Common myeloid progenitor, CD34-positive (primary cell): ENCODE measurements at places on chromosomes 13 and 19.

- no peak for DNase-seq
These were observed 1082.0 kb downstream of the OLFM4 start for GRCh38 chr13:54110597-54110996.

DNA sequence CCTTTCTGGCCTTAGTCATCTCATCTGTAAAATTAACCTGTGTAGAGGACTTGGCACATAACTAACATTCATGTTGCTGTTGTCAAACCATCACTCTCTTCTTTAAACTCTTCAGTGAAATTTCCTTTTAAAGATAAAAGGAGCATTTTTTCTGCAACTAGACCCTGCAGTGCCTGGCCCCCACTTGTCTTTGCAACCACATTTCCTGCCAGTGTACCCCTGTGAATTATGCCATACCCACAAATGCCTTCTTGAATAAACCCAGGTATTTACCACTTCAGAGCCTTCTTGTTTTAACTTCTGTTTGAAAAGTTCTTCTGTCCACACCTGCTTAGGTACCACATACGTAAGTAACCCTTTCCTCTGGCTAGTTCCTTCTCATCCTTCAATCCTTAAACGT lies 118.8 kb downstream of the CDK8 start:
- no peak for DNase-seq

DNA sequence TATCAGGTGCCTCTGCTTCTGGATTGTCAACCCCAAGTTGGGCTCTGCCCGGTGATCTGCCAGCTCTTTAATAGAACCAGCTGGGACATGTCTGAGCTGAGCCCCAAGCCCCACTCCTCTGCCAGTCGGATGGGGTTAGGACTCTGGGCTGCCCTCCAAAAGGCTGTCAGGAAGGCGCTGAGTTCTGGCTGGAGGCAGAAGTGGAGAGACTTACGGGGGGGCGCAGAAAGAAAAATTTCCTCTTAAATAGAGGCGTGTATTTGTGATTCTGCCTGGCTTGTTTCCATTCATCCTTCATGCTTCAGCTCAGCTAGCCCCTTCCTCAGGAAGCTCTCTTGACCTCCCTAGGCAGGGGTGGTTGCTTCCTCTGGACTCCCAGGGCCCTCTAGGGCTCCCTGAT lies 985 bp upstream of the KCNK6 start:
- peak; percentile 38 for DNase-seq

DNA sequence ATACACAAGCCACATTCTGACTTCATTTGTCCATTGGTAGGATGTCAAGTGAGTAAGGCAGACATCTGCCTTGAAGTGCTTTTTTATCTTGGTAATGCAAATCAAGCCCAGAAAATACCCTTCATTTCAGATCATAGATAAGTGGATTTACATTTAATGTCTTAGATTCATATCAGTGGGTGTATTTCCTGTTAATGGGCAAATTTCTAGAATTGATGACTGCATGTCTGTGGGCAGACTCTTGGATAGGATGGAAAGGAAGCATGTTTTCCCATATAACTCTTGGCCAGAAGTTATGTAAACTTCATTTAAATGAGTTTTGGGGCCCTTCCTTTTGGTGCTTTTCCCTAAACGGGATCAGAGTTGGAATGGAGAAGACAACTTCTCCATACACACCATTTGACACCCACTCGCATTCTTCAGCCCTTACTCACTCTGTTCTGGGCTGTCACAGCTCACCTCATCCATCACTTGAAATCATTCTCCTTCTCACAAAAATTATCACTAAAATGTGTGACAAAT lies 154.6 kb downstream of the FLT1 start:
- DNase-seq = no peak

DNA sequence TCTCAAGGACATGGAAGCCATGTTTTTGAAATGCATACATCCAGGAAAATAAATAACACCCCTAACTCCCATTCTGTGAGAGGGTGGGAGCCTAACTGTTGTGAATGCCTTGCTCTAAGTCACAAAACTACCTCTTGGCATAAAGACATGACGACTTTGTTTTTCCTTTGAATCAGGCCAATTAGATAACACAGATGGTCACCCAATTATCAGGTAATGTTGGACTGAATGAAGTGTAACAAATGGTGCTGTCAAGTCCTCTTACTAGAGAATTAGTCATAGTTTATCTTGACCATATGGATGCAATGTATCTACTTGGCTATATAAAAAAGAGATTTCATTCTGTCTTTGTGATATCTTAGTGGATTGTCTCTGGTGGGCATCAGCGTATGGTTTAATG lies 553.6 kb upstream of the ATXN8OS start:
- DNase-seq = no peak

- DNase-seq = no peak
These were observed 16.0 kb upstream of the QTRT1 start for GRCh38 chr19:10685210-10685609.

DNA sequence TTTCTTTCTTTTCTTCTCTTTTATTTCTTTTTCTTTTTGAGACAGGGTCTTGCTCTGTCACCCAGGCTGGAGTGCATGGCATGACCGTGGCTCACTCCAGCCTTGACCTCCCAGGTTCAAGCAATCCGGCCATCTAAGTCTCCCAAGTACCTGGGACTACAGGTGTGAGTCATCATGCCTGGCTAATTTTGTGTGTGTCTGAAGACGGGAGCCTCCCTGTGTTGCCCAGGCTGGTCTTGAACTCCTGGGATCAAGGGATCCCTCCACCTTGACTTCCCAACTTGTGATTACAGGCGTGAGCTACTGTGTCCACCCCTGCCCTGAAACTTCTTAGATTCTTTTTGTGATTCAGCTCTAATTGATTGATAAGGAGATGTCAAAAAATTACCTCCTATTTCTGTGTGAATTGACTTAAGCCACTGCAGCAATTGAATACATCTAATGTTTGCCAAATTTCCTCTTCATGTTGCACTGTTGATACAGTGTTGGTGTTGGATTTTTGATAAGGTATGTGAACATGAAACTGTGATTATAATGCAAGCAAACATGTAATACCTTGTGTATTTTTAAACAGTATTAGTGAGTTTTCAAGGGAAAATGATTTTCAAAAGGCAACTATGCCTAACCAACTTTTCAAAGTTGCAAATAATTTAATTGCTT lies 22.6 kb downstream of the KLF5 start:
- DNase-seq = no peak

DNA sequence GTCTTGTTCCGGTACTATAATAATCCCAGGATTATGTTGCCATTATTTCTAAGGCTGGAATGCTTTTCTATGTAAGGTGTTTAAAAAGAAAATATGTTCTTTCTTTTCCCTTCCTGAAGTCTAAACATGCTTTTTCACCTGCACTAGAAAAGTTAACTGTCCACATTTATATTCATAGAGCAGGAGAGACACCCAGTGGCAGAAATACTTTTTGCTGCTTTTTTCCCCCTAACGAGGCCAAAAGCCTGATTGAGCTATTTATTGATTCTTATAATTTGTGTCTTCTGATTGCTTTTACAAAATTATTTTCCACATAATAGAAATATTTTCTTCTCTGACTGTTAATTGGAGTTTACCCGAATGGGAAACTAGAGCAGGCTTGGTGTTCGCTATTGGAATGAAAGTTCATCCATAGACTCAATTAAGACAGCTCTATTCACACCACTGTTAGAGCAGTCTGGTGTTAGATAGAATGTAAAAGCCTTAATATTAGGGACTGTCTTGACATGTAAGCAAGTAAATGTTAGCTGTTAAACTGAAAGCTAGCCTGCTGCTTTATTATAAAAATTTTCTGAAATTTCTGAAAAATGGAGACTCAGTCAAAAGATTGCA lies 15.8 kb downstream of the GPR180 start:
- DNase-seq = peak; percentile 43

- no peak for DNase-seq
These were observed 5.4 kb downstream of the AKAP8 start for GRCh38 chr19:15374105-15374651.

DNA sequence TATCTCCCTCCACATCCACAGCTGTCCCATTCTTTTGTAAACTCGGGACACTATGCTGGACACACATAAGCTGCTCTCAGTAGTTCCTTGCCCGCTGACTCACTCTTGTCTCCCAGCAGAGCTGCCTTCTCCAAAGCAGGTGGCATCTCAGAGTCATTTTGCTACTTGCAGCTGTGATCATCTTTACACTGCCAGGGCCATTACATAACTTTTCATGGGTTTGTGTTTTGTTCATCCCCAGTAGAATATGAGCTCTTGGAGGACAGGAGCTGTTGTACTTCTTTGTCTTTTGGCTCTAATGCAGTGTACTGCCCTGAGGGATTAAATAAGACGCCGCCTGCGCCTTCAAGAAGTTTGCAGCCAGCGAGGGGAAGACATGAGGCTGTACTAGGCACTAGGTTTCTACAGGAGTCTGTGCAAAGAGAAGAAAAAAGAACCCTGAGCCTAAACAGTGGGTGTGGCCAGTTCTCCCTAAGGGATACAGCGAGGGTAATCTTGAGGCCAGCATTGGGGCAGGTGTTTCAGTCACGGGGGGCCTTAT lies 40.8 kb upstream of the GPR183 start:
- no peak for DNase-seq

GRCh38 chr19:49875857-49876421 lies 1.2 kb downstream of the AKT1S1 start:
- peak; percentile 52 for DNase-seq

DNA sequence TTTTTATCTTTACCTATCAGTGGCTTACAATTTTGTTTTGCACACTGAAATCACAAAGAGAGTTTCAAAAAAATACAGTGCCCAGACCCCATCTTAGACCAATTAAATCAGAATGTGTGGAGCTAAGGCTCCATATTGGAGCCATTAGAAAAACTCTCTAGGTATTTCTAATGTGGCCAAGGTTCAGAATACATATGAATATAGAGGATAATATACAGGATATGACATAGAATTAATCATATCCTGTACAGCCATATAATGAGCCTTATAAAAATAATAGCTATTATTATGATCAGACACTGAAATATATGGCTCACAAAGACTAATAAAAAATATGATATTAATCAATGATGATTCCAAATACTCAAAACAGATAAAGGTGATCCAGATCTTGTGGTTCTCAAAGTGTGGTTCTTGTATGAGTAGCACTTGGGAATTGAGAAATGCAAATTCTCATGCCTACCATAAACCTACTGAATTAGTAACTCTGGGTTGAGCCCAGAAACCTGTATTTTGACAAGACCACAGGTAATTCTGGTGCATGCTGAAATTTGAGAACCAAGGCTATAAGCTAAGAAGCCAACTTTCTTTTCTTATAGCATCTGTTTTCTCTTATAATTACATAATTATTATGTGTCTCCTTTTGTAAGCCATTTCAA lies 408.0 kb downstream of the DIAPH3 start:
- no peak for DNase-seq

DNA sequence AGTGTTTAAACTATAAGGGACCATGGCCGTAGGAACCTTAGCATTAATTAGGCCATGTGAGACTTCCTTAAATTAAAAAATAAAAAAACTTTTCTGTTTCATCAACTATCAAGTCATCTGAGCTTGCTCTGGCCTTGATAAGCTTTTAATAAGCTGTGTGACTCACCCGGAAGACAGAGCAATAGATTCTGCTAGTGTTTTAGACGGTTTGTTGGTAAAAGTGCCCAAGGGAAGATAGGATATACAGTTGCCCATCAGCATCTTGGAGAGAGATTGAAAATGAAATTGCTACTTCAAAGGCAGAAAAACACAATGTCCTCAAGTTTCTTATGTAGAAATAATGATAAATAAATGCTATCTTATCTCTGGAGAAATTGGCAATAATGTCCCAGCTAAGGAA lies 31.2 kb upstream of the RCBTB2 start:
- peak; percentile 47 for DNase-seq

- peak; percentile 94 for DNase-seq
These were observed at the start of gene ZNF780A for GRCh38 chr19:40090241-40091204. Gene ZNF780A (minus strand): TSS chr19:40090943. CDS start chr19:40084753, 6,190 bp downstream.

DNA sequence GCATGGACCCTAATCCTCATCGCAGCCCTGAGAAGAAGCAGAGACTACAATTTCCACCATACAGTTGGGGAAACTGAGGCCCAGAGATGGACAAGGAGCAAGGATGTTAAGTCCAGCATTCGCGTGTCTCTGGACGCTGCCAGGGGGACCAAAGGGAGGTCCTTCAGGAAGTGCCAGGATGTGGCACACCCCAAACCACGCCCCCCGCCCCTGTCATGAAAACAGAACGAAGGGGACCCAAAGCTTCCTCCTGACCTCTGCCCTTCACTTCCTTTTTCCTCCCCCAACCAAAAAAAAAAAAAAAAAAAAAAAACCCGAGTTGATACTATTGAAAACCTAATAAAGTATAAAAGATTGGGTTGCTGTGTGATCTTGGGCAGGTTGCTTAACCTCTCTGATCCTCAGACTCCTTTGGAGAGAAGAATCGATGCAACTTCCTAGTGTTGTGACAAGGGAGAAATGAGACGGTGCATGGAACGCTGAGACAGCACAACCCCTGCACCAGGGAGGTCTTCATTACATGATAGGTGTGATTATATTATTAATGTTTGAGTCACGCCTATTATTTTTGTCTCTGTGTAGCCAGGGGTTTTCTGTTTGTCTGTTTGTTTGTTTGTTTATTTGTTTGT lies 2.7 kb upstream of the ZBTB7A start:
- DNase-seq = no peak

DNA sequence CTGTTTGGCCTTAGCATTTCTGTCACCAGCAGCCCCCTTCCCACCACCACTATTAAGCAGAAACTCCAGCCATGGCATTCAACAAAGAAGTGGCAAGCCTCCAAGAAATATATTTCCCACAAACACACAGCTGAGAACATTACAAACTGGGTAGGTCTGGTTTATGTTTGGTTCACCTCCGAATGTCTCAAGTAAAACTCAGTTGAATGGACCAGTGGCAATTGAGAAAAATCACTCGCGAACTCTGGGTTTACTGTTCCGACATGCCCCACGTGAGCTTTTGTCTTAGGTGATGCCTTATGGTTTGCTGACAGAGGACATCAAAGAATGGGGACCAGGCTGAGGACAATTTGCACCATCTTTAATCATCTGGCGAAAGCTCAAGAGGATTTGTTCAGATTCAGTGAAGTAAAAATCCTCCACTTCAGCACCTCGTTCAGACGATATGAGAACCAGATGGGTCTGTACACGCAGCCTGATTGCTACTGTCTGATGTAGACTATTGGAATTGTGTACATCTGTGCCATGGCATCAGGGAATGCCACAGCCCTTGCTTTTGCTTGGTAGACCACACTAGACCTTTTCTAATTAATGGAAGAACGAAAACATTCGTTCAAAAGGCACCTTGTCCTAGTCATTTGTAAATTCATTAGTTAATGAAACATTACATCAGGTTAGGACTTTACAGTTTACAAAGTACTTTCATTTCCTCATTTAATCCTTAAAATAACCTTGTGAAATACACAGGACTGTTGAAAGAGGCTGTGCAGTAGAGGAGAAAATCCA lies 59.4 kb downstream of the SLC10A2 start:
- DNase-seq = no peak

- peak; percentile 36 for DNase-seq
These were observed 1437.6 kb downstream of the UQCRFS1 start for GRCh38 chr19:27775395-27775794.

DNA sequence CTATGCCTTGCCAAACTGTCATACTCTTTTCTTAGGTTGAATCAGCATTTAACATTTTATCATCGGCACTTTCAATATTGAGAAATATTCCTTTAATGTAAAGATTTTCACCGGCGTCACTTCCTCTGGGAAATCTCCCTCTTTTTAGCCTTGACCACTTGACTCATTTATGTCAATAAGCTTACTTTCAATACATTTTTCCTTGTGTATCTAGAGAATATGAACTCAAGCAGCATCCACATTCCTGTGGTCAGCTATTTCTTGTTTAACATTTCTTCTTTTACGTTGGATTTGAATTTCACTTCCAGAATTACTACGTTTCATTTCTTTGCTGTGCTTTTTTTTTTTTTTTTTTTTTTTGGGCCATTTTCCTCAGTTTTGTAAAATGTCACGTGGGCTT lies 271.2 kb upstream of the HTR2A start:
- DNase-seq = no peak

GRCh38 chr13:98613591-98613990 lies 36.7 kb upstream of the STK24 start:
- no peak for DNase-seq
